Mucosa of gallbladder (tissue), 1 donor: ENCODE measurements at places on chromosomes 11 and 22.
A peak's percentile ranks its signal among the peaks of the same experiment; 100 is the strongest.

DNA sequence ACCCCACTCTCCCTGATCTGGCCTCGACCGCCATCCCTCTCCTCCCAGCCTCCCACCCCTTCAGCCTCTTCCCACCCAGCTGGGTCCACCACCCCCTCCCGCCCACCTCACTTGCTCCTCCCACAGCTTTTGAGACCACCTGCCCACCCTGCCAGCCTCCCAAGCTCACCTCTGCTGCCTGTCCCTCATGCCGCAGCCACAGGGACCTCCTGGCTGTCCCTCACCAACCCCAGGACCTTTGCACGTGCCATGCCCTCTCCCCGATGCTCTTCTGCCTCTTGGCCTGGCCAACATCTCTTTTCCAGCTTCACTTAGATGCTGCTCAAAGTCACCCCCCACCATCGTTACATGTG, 6.5 kb downstream of the PNPLA5 start:
- DNase-seq: no peak

- no peak for DNase-seq
These were observed 123.4 kb downstream of the CSNK2A3 start for GRCh38 chr11:11229647-11230046.

DNA sequence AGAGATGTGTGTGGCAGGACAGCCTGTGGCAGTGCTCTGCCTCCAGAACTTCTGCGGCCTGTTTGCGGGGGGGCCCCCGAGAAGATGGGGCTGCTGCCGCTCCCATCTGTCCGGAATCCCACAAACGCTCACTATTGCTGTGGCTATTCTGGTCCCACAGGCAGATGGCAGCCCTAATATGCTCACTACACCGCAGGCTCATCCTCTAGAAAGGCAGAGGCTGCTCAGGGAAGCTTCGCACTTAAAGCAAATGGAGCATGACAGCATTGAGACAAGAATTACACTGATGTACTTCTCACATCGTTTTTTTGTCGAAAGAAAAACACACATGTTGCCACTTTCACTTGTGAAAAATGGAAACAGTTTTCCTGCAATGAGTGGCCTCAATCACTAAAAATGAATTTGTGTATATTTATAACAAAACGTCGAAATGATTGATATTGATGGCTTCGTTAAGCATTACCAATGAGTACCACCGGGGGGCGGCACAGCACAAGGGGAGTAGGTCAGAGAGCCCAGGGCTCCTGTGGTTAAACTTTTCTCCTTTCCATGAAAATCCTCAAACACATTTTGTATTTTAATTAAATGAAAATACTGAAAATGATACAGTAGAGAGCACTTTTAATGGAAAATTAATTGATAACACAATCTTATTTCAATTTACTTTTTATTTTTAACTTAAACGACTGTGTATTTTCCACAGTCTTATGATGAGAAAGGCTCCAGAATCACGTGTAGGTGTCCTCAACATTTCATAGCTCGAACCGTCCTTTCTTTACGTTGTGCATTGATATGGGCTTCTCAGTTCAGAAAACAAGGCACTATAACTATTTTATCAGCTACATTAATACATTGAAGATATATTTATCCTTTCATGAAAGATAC, 69.1 kb downstream of the CTTN start:
- DNase-seq: peak; percentile 35

GRCh38 chr11:125070699-125071254, 7.7 kb downstream of the SLC37A2 start:
- DNase-seq: peak; percentile 71

- DNase-seq: no peak
These were observed 1077.3 kb downstream of the TBC1D22A start for GRCh38 chr22:47839595-47840227.

DNA sequence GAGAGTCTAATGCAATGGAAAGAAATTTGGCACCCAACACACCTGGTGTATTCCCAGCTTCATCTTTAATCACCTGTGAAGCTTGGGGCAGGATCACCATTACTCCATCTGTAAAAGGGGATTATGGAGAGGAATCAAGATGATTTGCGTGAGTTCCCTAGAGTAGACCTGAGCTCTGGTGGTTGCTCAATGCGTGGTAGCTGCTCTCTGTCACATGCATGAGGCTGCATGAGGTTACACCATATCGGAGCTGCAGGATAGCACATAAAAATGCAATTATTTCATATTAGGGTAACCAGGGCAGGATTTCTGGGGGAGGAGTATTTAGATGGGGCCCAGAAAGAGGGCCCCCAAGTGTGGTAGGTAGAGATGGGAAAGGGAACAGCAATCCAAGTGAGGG, 35.3 kb upstream of the CLMP start:
- no peak for DNase-seq

DNA sequence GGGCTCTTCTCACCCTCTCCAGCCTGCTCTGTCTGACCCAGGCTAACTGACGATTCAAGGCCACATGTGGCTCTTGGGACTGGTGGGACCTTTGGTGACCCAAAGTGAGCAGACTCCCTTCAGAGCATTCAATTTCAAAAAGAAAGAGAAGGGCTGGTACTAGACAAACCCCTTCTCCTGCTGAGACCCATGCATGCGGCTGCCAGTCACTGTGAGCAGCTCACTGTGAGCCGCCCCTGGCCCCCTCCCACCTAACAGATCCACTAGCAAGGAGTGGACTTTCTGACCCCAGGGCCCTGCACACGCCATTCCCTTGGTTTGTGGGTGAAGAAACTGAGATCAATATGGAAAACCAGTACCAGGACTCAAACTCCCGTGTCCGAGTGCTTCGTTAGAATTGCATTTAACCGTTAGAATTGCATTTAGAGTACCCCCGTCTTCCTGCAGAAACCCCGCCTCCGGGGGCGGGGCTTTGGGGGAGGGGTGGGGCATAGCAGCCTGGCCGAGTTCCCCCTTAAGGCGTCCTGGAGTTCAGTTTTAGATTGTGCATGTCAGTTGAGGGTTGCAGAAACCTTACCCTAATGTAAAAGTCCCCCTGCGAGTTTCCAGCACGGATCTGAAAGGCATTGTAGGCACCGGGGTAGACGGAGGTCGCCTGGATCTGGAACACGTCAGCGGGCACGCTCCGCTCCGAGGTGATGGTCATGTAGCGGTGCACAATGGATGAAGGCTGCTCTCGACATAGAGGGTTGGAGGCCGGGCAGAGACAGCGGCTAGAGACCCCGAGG, 5.1 kb downstream of the EFEMP2 start:
- DNase-seq: no peak

GRCh38 chr11:17544181-17544622, at the start of gene USH1C:
USH1C (minus strand) TSS chr11:17544416; CDS start chr11:17544307, 109 bp downstream.
- peak; percentile 64 for DNase-seq

DNA sequence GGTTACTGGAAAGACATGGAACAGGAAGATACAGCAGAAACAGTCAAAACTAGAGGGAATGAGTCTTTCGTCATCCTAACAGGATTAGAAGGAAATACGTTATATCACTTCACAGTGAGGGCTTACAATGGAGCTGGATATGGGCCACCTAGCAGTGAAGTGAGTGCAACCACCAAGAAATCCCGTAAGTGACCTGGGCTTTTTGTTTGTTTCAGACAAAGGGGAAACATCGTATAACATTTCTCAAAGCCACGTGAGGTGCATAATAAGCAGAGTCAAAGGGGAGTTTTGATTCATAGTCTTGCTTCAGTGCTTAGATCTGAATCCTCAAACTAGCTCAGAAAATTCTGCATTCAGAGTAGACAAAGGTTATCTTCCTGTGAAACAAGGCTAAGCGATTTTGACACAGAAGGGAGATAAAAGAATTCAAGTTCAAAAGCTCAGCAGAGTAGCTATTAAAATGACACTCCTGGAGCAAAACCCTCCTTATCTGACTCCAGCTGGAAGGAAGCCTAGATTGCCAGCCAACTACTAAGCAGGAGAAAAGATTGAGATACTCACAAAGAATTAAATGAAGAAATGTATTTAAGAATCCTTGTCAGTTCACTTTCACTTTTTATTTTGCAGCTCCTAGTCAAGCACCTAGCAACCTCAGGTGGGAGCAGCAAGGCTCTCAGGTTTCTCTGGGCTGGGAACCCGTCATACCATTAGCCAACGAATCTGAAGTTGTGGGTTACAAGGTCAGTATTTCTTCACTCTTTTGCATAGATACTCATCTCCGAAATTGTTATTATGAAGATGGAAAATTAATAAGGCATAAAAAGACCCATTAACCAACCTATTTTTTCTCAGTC, 346.4 kb upstream of the ARHGAP42 start:
- DNase-seq: no peak

GRCh38 chr22:24379536-24379935, 47.9 kb upstream of the ADORA2A start:
- DNase-seq: no peak
